ENCODE measurements at places on chromosomes 2 and 18. TPM values are rescaled to one million over a fixed set of nuclear protein-coding genes. Genes with fewer than 3 reads are reported as not detected.

Gene CCL20
- not detected for total RNA-seq

Gene TMEM163
- total RNA-seq, result 19.1 TPM

Gene HRH4
- total RNA-seq, result not detected

Gene FEV
- not detected for total RNA-seq

Gene AMER3
- total RNA-seq, result 45.4 TPM

Gene KIF5C
- 398 TPM for total RNA-seq

Gene SERPINB10
- total RNA-seq, result not detected

Gene ABCG5
- total RNA-seq, result not detected

Gene OR6B2
- total RNA-seq, result not detected

Data from parietal lobe (tissue), 2 donors.